ACHN (cell line): ENCODE measurements at places on chromosomes 4 and X.
A peak's percentile ranks its signal among the peaks of the same experiment; 100 is the strongest.

GRCh38 chr4:8395504-8396296 is 44.8 kb downstream of the ACOX3 start:
- no peak for DNase-seq

DNA sequence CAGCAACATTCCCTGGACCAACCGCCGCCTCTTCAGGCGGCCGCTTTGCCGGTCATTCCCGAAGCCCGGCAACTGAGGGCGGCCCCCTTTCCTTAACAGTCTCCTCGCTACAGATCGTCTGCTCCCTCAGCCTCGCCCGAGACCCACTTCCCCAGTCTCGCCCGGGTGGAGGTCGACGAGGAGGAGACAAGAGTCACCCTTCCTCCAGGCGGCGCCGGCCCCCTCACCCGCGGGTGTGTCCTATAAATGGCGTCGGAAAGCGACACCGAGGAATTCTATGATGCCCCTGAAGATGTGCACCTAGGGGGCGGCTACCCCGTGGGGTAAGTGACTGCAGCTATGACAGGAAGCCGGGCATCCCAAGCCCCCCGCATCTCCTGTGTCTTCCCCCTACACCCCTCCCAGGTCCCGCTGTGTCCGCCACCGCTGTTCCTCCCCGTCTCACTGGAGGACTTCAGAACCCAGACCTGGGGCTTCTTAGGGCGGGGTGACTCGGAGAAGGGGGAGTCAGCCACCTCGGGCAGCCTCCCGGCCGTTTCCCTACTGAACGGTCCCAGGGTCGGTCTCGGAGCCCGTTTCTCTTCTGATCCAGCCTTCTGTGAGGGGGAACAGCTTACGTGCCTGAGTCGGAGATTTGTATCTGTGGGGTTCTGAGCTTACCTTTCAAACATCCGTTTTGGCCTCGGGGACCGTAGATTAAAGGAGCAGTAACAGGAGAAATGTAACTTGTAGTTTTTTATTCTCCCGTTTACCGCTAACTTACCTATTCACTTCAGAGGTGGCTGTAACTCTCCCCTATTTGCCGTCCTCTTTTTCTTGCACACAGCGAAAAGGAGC is 570 bp downstream of the WDR44 start:
- peak; percentile 22 for DNase-seq

DNA sequence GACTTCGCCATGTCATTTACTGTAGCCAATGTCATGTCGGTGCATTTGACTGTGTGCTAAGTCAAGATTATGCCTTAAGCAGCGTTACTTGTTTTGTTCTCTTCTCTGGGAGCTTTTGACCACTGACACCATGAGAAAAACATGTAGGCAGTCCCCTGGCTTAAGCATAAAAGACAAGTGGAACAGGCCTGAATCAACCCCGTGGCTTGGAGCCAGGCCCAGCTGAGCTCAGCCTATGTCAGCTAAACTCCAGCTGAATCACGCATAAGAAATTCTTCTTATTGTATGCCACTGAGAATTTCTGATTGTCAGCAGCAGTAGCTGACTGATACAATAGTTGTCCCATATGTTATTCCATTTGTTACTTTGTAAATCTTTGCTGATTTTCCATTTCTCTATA is 261.9 kb downstream of the CBLL2 start:
- DNase-seq = peak; percentile 1

DNA sequence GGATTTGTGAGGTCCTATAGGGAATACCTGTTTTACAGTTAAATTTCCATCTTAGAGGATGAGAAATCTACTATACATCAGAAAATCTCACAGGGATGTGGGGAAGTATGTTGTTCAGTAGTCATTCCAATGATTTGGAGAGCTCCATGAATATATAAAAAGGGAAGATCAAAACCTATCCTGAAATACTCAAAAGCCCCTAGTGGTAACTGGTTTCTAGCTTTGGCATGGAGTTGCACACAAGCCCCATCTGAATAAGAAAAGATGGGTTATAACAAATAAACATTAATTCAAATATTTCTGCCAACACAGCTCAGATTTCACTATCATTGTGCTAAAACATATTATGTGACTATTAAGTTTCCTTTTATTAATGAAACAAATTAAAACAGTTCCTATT is 101.6 kb downstream of the FBXO8 start:
- no peak for DNase-seq

DNA sequence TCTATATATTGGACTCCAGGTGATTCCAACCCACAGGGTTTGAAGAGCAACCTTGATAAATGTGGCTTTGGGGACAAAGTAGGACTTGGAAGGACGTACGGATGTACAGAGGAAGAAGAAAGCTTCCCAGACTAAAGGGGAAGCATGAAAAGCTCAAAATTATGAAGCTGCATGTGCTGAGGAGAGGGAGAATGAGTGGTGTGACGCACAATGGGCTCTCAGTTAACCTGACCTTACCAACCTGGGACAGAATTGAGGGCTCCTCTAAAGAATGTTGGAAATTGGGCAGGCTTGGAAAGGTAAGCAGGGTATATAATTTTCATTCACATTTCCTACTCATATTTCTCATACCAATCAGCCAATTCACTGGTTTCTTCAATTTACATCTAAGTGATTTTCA is 10.5 kb upstream of the TIGD2 start:
- DNase-seq = no peak

- no peak for DNase-seq
Observed at GRCh38 chr4:161186012-161186411, 977.8 kb downstream of the FSTL5 start.

GRCh38 chr4:150394046-150394445 is 187.9 kb upstream of the MAB21L2 start:
- no peak for DNase-seq

DNA sequence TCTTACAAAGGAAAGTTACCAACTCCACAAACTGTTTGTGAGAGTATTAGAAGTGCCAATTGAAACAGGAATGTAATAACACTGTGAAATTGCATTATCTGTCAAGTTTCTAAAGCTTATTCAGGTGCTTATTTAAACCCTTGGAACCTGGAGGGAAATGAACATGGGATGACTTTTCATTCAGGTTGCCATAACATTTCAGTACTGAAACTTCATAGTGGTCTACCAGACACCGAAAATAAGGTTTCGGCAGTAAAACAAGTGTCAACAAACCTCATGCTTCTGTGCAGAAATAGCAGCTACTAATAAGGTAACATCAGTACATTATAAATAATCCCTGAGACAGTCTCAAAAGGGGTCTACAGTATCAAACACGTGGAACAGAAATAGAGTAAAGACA is 890.7 kb upstream of the INTU start:
- DNase-seq = no peak

DNA sequence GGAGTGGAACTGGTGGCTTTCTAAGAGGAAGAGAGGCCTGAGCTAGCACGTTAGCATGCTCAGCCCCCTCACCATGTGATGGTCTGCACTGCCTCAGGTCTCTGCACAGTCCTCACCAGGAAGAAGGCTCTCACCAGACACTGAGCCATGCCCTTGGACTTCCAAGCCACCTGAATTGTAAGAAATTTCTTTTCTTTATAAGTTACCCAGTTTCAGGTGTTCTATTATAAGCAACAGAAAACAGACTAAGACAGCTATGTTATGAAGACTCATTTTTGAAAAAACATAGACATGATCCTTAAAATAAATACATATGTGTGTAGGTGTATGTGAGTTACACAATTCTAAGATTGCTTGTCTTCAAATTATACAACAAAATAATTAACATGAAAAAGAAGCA is 74.7 kb downstream of the CEP44 start:
- no peak for DNase-seq

- DNase-seq = no peak
Observed at GRCh38 chrX:9953396-9953795, 13.8 kb upstream of the CLDN34 start.

GRCh38 chr4:73309211-73309610 is 50.6 kb upstream of the ANKRD17 start:
- DNase-seq = no peak

- DNase-seq = no peak
Observed at GRCh38 chr4:112282860-112283667, 2.6 kb downstream of the TIFA start.

DNA sequence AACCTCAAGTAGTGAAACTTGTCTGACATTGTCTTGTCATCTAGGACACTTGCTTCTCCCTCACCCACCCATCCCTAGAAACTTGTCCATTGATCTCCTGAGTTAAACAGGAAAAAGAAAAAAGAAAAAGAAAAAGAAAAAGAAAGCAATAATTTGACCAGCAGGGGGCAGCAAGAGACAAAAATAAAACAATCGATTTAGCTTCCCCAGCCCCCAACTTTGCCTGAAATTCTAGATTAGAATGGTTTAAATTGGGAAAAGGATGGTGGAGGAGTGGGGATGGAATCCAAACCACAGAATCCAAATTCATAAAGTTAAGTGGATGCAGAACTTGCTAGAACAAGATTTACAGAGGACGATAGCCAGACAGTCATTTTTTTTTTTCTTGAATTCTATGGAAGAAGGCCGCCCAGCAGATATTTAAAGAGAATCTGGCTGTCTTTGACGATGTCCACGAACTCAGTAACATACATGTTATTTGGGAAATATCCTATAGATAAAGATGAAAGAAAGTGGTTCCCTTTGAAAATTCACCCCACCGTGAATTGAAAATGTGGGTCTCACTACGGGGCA is 282.9 kb downstream of the USP46 start:
- DNase-seq = peak; percentile 47

DNA sequence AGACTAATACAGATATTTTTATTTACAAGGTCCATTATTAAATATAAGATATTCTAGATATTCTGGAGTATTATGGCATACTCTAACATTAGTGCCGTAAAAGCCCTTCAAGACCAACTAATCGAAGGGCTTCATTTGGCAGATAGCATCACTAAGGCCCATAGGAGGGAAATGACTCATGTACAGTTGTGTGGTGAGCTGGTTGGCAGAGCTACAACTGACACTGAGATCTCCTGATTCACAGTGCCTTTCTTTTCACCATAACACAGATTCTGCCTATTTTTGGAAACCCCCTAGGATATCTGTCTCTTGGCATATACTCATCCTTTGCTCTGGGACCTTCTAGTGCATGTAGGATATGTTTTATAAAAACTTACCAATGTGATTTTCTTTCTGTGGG is 201.7 kb upstream of the AFF2 start:
- no peak for DNase-seq
